Stimulated activated CD4-positive, alpha-beta T cell treated with anti-CD3 and anti-CD28 coated beads, Interleukin-15, amount 100 ng/mL, for 1 hour (primary cell): ENCODE measurements at places on chromosomes 2 and 18.

DNA sequence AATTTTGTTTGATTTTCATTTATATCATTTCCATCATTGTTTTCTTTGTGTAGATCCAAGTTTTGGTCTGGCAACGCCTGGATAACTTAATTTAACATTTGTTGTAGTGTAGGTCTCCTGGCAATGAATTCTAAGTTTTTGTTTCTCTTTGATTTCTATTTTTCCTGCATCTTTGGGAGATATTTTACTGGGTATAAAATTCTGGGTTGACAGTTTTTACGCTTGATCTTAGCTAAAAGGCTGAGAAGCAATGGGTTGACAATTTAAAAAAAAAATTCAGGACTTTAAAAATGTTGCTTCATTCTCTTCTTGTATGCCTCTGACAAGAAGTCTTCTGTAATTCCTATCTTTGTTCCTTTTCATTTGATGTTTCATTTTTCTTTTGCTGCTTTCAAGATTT lies 8.6 kb downstream of the LYPD6B start:
- no peak for DNase-seq

DNA sequence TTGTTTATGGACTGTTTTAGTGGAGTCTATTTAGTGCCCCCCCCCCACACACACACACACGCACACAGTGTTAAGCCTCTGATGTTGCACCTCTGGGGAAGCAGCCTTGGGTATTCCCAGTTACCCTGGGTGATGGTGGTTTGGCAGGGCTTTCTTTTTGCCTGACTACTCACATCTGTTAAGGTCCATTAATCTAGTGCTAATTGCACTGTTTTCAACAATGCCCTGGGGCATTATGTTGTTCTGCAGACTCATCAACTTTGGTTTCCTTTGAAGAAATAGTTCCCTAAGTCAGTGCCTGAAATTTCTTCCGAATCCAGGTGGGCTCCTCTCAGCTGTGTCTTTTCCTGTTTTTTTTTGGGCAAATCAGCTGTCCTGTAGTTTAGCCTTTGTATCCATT lies 34.7 kb downstream of the SPOPL start:
- no peak for DNase-seq

GRCh38 chr18:77069931-77070330 lies 62.7 kb downstream of the MBP start:
- DNase-seq: no peak

DNA sequence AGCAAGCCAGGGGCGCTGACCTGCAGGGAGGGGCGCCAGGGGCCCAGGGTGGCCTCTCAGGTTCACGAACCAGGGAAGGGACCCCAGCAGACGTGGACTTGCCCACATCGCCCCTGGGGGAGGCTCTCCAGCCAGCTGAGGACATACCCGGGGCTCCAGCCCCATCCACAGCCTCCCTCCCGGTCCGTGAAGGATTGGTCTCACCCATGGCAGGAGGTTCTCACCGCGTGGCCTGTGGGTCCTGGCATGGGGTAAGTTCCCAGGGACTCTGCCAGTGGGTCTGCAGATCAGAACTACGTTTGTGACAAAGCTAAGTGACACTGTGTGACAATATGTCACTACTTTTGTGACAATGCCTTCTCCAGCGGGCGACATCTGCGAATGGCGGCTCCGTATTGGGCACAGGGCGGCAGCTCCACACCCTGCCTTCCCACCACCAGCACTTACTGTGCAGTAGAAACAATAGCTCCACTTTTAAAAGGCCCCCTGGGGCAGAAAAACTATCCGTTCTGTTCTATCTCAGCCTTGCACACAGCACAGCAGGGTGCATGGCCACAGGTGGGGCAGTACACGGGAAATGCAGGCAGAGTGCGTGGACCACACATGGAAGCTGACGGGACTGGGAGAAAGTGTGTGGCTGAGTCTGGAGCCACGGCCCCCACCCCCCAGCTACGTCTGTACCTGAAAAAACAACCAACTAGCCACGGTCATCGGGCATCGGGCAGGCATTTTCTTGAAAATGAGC lies 65.2 kb upstream of the CTDP1 start:
- DNase-seq: no peak

DNA sequence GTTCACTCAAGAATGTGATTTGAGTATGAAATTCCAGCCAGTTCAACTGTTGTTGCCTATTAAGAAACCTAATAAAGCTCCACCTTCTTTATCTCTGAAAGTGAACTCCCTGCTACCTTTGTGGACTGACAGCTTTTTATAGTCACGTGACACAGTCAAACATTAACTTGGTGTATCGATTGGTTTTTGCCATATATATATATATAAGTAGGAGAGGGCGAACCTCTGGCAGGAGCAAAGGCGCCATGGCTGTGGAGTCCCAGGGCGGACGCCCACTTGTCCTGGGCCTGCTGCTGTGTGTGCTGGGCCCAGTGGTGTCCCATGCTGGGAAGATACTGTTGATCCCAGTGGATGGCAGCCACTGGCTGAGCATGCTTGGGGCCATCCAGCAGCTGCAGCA lies at the start of gene UGT1A1:
UGT1A1 (plus strand) TSS at position 228 of the 400 bp plus-strand sequence; CDS start at position 246, 18 bp downstream.
- DNase-seq: no peak

DNA sequence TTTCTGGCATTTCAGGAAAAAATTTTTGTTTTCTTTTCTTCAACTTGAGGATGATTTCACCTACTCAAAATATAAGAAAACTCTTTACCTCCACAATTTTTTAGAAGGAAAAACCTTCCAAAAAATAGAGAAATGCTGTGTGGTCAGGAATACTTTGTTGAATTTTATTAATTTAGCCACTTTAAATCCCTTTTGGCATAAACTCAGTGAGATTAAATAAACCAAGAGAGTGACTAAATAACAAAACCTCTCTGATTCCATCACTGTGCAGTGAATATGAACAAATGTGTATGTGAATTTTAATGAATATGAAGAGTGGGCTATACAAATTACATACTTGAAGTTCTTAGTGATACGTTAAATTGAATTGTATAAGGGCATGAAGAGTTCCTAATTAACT lies 25.8 kb upstream of the CYTIP start:
- no peak for DNase-seq

DNA sequence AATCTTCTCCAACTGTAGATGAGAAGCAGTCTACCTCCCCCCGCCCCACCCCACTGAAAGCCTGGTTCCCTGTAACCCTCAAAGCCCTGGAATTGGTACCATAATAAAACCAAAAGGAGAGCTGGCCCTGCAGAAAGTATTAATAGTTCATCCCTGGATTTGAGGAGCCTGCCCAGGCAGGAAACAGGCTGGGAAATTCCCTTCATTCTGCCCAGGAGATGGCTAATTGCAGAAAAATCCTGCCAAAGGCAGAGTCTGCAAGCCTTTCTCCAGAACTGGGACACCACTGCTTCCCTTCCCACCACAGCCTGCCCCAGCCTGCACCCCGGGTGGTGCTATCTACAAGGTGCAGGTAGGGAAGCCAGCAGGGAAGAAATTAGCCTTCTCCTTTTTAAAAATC lies 16.3 kb downstream of the GKN2 start:
- DNase-seq: no peak

DNA sequence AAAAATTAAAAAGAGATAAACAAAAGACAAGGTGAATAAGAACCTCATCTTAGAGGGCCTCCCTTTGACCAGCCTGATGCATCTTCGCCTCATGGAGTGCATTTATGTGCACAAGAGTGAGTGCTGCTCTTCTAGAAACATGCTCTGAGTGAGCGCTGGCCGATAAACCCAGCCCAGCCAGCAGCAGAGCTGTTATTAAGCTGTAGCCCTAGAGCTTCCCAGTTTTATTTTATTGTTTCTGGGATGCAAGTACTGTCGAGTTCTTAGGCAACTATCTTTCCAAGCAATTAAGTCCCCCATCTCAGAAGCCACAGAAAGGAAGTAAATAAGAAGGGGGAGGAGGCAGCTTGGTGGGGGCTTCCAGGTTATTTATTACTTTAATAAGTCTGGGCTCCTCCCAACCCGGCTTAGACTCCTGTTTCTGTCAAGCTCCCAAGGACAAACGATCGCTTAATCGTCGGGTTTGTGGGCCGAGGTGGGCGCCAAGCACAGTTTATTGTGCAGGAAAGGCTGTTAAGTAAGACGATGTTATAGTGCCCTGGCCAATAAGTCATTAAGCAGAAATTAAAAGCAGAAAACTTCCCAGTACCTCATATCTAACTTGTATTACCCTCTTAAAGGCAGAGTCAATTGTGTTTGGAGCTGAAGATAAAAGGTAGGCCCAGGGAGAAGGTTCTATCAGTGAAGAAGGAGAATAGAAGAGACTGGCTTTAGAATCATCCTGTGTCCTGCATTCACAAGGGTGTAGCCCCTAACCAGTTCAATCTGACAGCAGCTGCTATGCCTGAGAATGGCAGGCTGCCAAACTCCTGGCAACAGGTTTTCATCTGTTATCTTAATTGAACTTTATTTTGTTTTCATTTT lies 176.3 kb downstream of the PIK3C3 start:
- DNase-seq: no peak

DNA sequence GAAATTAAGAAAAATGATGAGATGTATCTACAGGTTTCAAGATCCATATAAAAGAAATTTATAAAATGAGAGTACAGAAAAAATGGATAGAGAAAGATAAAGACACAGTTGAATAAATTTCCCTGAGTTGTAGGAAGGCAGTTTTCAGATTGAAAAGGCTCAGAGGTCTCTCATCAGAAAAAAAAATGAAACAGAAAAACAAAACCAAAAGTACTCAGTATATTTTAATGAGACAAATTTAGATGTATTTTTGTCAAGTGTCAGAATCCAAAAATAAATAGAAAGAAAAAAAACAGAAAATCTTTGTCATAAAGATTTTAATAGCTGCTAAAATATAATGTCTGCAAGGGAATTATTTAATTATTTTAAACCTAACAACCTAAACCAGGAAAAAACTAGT lies 520.5 kb downstream of the KCNJ3 start:
- DNase-seq: no peak

DNA sequence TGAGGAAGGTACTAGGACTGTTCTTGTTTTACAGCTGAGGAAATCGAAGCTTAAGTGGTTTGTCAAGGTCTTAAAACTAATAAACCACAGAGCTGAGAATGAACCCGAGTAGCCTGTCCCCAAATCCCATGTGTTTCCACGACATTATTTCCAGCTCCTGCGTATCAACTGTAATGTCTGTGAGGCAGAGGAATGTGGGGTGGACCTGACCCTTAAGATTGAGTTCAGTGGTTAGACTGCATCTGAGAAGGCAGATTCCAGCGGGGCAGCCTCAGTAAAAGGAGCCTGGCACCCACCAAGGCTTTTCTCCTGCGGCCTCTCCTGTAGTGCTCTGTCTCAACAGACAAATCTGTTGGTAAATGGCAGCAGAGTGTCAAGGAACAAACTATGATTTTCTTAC lies 81.9 kb upstream of the TMEM178A start:
- no peak for DNase-seq

DNA sequence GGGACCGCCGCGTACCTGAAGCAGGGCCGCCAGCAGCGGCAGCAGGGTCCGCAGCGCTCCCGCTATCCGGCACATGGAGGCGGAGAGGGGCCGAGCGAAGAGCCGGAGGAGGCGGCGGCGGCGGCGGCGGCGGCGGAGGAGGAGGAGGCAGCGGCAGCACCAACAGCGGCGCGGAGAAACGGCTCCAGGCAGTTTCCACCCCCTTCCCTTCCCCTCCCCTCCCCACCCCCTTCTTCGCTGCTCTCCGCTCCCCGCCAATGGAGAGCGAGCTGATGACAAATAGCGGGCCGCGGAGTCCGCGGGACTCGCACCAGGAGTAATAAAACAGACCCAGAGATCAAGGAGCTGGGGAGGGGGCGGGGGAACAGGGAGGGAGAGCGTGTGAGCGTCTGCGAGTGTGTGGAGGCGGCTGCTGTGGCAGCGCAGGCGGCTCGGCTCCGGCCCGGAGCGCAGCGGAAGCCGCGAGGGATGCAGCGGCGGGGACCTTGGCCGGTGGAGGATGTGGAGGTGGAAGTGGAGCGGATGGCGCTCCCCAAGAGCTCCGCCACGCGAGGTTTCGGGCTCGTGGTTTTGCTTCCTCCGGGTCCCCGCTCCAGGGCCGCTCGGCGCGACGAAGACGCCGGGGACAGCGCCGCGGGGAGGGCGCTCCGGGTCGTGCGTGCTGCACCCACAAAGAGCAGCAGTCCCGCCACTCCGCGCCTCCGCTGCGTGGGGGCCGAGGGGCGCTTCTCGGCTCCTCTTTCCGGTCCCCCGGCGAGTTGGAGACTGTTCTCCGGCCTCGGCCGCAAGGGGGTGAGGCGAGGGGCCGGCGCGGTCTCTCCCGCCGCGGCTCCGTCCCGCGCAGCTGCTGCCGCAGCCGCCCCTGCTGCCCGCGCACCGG lies at the start of gene CDH2:
CDH2 (minus strand) TSS at position 183 of the 880 bp plus-strand sequence; CDS start at position 75, 108 bp downstream.
- DNase-seq: no peak

DNA sequence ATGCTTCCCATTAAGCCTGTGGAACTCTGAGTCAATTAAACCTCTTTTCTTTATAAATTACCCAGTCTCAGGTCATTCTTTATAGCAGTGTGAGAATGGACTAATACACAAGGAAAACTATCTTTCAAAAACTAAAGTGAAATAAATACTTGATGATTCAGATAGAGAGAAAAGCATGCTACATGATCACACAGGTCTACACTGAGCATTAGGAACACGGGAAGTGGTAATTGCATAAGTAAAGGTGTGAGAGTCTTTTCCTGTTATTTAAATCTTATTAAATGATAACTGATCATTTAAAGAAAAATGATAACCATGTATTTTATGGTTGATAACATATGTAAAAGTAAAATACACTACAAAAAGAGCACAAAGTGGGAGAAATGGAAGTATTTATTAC lies 812.0 kb upstream of the RAB6C start:
- DNase-seq: no peak

- no peak for DNase-seq
These were observed 112.0 kb downstream of the CYP26B1 start for GRCh38 chr2:72035518-72036172.

GRCh38 chr2:222034058-222034457 lies 264.7 kb downstream of the PAX3 start:
- DNase-seq: no peak

DNA sequence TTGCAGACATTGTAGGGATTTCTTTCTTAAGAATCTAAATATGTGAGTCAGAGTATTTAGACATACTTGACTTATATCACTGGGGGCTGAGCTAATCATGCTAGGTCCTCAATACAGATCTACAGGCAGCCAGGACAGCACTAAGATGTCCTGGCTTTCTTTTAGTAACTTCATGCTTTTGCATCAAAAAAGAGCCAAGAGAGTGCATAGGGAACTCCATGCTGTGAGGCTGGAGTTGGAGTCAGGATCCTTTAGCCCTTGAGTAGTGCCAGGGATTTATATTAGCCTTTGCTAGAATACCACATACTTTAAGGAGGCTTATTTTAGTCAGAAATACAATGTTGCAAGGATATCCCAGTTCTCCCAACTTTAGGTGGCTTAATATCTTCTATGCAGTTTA lies 289.7 kb downstream of the CCDC85A start:
- DNase-seq: no peak

GRCh38 chr18:27985832-27986231 lies 191.1 kb downstream of the CDH2 start:
- DNase-seq: no peak

GRCh38 chr2:430291-431040 lies 142.6 kb upstream of the ALKAL2 start:
- no peak for DNase-seq
